ENCODE measurements at places on chromosomes 3 and 15.

GRCh38 chr3:468172-468571 is 271.6 kb downstream of the CHL1 start:
- DNase-seq = no peak

GRCh38 chr15:85402195-85402881 is 21.9 kb downstream of the AKAP13 start:
- no peak for DNase-seq

DNA sequence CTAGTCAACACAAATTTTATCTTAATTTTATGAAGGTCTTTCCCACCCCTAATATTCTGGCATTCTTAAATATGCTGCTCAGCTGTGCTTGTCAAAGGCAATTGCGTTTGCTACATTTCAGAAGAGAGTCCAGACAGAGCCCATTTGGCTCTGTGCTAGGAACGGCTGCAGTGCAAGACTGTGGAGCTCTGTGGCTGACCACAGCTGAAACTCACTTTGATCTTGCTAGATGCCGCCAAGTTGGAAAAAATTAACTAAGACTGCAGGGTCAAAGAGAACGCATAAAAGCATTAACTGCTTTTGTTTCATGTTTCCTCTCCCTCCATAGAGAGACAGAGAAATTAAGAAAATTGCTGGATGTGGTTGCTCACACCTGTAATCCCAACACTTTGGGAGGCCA is 7.6 kb upstream of the PPP1R2 start:
- peak; percentile 23 for DNase-seq

GRCh38 chr3:25410703-25411102 is 17.4 kb upstream of the RARB start:
- DNase-seq = no peak

- DNase-seq = peak; percentile 66
Measured at GRCh38 chr3:85576091-85576690, 617.4 kb downstream of the CADM2 start.

DNA sequence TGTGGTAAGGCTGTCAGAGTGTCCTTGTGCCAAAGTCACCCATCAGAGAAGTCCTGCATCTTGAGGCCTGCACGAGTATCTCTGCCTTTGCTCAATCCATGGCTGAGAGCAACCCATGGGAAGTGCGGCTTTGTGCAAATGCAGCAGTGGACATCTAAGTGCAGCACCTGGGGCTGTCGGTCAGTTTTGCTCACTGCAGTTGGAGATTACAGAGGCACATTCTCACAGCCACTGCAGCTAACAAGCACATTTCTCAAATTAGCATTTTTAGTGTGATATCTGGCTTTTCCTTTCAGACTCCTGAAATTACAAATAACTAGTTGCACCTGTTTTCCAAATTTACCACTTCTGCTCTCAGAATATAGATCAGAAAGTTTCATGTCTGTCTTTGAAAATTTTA is 81.5 kb upstream of the DAZL start:
- no peak for DNase-seq

- no peak for DNase-seq
Measured at GRCh38 chr3:48538451-48538850, 18.2 kb downstream of the PFKFB4 start.

DNA sequence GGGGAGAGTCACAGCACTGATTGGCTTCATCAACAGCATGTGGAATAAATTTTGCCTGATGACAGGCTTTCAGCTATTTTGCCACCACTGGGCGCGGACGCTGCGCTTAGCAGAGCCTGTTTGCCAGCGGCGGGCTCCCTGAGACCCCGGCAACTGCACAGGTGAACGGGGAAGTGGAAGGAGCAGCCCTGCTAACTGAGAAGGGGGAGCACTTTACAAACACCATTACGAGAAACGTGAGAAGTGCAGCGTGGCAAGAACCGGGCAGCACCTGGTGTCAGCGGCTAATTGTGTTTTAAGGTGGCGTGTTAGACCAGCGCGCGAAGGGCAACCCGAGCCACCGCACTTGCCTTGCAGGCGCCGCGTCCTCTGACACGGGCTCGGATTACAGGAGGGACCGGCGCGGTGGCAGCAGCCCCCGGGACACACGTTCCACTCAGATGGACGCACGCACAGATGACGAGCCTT is 307.8 kb upstream of the ARRDC4 start:
- no peak for DNase-seq

DNA sequence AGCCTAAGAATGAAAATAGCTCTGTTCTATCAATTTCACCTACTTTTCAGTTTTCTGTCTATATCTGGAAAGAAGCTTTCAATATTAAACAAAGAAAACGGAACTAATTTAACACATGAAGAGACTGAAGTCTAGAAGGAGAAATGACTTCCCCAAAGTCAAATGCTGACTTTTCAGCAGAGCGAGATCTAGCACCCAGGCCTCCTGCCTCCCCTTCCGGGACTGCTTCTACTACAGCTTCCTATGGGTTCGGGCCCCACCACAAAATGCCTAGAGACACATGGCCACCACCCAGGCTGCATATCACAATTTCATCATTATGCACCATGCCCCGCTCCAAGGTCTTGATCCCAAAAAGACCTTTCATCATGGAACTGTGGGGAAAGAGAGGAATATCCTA is 104.5 kb downstream of the SST start:
- no peak for DNase-seq

GRCh38 chr3:178289544-178290160 is 246.6 kb upstream of the KCNMB2 start:
- DNase-seq = no peak

DNA sequence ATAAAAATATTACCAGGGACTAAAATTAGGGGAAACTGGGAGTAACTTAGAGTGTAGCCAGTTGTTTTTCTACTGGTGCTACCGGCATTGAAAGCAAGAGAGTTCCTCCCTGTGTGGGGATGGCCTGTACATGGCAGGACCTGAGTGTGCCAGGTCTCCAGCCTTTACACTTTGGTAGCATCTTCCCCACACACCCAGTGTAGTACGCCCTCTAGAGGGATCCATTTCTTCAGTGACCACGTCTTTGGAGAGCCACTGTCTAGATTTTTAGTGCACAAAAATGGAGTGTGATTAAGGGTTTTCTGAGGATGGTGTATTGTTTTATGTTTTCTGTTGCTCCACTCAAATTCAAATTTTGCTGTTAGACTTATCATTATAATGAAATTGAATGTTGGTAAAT is 507.0 kb upstream of the TPRG1 start:
- no peak for DNase-seq

DNA sequence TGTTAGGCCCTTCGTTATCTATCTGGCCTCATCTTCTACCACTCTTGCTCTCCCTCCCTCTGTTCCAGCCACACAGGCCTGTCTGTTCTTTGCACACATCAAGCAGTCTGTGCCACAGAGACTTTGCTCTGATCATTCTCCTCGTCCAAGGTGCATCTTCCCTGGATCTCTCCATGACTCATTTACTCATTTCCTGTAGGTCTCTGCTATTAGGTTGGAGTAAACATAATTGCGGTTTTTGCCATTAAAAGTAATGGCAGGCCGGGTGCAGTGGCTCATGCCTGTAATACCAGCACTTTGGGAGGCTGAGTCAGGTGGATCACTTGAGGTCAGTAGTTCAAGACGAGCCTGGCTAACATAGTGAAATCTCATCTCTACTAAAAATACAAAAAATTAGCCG is 9.5 kb upstream of the C3orf49 start:
- no peak for DNase-seq

GRCh38 chr15:72242775-72243370 is 11.9 kb upstream of the PKM start:
- no peak for DNase-seq

- DNase-seq = no peak
Measured at GRCh38 chr15:83734487-83734886, 80.6 kb downstream of the ADAMTSL3 start.

DNA sequence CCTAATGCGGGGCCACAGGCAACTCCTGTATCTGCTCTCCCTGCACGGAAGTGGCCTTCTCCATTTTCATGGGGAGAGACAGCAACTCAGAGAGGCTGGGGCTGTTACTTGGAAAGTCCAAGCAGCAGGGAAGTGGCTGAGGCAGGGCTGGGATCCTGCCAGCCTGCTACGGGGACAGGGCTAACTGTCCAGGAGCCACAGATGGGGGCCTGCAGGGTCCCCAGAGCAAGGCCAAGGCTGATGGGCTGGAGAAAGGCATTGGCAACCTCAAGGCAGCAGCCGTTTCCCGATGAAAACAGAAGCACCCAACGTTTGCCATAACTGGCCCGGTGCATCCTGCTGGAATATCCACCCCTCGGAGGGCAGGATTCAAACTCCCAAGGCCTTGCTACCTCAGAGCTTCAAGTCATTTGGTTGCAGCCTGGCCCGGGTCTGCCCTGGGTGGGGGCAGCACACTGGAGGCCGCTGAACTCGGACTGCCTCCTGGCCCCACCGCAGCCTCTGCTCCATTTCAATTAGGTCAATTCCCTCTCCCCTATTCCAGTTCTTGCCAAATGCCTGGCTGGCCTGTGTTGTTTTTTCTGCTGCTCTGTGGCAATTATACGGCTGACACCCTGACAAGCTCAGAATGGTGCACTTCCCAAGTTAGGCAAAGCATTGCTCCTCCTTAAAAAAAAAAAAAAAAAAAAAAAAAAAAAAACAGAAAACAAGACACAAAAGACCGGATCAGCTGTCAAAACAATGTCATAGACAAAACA is 143.5 kb downstream of the NUP210 start:
- no peak for DNase-seq

DNA sequence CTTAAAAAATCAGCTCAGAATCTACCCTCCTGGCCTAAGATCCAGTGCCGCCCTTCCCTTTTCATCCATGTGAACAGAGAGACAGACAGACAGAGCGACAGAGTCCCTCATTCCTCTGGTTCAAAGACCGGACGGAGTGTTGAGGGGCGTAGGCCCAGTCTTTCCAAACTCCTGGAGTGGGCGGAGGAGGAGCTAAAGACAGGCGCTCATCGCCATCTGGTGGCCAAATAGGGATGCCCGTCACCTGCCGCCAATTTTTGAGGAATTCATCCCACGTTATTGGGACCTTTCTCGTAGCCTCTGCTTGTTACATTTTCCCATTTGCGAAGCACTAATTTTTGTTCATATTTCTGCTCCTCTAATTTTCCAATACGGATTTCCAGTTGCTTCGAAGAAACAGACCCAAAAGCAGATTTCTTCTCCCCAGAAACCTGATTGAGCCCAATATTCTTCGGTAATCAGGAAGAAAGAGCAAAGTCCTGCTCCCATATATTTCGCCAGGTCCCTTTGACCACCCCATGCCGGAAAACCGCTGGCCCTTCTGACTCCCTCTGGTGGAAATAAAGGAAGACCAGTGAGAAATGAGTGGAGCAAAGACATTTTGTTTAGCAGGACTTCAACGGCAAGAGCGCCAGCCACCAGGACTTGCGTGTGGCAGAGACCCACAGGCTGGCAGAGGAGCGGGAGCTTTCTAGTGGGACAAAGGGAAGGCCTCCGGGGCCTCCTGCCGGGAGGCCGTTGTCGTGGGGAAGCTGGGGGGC is 88.0 kb downstream of the LRRK1 start:
- DNase-seq = peak; percentile 78

GRCh38 chr3:118736107-118736506 is 298.5 kb downstream of the IGSF11 start:
- DNase-seq = no peak

GRCh38 chr3:23653647-23654525 is 151.9 kb upstream of the UBE2E1 start:
- DNase-seq = no peak

- no peak for DNase-seq
Measured at GRCh38 chr3:196418601-196419000, 13.6 kb downstream of the UBXN7 start.

GRCh38 chr3:185549122-185549521 is 3.3 kb downstream of the LIPH start:
- peak; percentile 75 for DNase-seq

- DNase-seq = no peak
Measured at GRCh38 chr3:196186651-196187573, 24.3 kb downstream of the ZDHHC19 start.

DNA sequence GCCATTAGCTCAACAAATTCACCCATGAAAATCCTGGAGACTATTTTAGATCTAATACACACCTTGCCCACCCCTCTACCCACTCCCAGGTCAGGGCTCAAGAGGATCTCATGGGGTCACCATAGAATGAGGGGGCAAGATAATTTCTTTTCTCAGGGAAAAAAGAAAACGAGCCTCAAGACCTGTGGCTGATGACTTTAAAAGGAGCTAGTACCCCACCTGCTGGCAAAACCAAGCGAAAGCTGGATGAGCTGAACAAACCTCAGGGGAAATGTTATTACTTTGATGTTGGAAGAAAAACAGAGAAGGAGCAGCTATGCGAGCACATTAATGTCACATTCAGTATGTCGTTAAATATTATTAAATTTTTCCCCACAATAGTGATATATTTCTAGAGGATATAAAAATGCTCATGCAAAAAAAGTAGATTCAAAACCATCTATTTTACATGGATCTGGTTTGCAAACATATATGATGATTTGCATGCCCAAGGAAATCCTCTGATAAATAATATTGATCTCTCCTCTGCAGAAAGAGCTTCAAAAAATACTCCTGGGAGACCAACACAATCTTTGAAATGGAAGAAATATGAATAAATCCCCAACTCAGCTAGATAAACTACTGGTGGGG is 37.7 kb downstream of the PLD1 start:
- DNase-seq = peak; percentile 72

DNA sequence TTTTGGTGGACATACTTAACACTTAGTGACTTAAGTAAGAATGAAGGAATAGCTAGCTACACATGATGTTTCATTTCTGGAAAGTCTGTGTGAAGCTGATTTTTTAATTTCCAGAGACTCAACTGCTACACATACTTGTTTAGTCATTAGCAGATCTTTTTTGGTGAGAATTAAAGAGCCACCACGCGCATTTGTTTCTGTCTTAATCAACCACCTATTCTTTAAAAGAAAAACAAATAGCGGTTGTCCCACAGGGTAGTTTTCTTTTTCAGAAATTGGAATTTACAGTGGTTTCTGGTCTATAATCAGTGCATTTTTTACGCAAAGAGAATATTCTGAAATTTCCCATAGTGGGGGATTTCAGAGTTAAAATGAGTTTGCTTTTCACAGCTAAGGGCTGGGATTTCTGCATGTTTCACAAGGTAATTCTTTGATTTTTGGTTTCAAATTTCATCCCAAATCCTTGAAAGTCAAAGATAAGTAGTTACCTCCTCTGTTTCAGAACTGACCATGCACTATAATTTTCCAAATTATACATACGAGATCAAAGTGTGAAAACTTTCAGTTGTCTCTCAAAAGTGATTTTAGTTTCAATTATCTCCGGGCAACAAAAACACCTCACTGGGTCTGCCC is 631.0 kb upstream of the GRM7 start:
- no peak for DNase-seq

GRCh38 chr15:31265090-31265870 is 61.4 kb upstream of the KLF13 start:
- peak; percentile 38 for DNase-seq

All from mucosa of gallbladder (tissue), 1 donor.